T-helper 17 cell (primary cell): ENCODE measurements at places on chromosomes 11 and 22.

DNA sequence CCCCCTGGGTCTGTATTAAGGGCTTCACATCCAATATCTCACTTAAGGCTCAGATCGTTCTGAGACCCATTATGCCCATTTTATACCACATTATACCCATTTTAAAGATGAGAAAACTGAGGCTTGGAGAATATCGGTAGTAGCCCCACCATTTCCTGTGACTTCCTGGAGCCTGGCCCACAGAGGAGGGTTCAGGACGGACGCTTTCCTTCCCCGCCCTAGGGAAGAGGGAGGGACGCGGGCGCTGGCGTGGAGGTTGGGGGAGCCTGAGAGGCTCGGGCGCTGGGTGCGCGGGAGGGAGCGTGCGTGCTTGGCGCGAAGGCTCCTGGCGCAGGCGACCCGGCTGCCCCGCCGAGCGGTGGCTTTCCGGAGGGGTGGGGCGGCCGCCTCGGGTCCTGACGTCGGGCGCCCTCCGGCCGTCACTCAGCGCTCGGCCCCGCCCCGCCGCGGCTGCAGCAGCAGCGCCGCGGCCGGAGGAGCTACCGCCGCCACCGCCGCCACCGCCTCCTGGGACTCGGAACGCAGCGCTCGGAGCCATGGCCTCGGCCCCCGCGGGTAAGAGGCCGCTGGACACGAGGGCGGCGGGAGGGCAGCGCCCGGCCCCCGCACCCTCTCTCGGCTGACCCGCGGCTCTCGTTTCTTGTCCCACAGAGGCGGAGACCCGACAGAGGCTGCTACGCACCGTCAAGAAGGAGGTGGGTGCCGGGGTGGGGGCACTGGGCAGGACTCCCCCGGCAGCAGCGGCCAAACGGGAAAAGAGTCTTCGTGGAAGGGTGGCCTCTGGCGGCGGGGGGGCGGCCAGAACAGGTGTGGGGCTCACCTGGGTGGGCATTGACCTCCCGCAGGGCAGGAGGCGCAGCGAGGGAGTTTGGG lies at the start of gene SGSM1:
Gene SGSM1 (plus strand): TSS at position 422 of the 873 bp plus-strand sequence. CDS start 115 bp downstream, at position 537.
- peak; percentile 66 for DNase-seq

DNA sequence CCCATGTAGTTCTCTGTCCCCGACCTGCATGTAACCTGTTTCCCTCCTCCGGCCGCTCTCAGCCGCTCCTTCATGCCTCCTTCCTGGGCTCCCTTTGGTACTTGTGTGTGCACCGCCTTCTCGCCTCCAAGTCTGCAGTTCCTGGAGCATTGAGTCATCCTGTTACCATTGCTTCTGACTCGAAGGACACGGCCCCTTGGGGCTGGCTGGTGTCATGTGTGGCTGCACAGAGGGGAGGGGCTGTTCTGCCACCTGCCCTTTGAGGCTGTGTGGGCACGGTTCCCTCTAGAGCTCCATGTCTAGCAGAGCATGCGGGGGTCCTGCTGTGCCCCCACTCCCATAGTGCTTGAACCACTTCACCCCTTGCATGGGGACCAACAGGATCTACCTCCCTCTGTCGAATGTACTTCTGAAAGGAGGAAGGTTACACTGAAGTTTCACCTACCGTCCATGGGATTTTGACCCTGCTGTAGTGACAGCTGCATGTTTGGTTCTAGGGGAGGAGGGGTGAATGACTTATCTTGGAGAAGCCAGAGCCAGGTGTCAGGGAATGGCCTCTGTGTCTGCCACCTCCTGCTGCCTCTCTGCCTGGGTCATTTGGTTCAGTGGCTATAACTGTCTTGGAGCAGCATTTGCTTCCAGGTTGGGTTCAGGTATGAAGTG lies 39.6 kb downstream of the BCR start:
- no peak for DNase-seq

- no peak for DNase-seq
Measured at GRCh38 chr22:49688516-49689254, 139.0 kb downstream of the BRD1 start.

- DNase-seq, result peak; percentile 58
Measured at GRCh38 chr11:64234647-64235379, 429 bp downstream of the VEGFB start.

GRCh38 chr22:17876306-17876831 lies 102.1 kb upstream of the BID start:
- no peak for DNase-seq

DNA sequence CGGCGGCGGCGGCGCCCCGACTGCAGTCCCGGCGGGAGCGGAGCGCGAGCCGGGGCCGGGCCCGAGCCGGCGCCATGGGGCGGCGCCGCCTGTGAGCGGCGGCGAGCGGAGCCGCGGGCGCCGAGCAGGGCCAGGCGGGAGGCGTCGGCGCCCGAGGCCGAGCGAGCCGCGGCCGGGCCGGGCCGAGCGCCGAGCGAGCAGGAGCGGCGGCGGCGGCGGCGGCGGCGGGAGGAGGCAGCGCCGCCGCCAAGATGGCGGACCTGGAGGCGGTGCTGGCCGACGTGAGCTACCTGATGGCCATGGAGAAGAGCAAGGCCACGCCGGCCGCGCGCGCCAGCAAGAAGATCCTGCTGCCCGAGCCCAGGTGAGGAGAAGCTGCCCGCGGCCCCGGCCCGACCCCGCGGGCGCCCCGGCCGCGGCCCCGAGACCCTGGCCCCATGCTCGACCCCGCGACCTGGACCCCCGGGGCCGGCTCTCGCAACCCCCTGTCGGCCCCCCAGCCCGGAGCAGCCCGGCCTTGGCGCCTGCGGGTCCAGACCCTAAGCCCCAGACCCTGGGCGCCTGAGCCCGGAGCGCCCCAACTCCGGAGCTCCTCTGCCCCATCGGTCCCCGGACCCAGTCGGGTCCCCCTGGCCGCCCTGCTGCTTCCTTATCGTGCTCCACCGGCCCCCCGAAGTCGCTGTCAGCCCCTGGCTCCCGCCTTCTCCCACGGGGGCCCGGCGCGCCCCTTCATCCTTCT lies at the start of gene GRK2:
Gene GRK2 (plus strand): TSS at position 25 of the 739 bp plus-strand sequence. CDS start 227 bp downstream, at position 252.
- DNase-seq, result peak; percentile 50

DNA sequence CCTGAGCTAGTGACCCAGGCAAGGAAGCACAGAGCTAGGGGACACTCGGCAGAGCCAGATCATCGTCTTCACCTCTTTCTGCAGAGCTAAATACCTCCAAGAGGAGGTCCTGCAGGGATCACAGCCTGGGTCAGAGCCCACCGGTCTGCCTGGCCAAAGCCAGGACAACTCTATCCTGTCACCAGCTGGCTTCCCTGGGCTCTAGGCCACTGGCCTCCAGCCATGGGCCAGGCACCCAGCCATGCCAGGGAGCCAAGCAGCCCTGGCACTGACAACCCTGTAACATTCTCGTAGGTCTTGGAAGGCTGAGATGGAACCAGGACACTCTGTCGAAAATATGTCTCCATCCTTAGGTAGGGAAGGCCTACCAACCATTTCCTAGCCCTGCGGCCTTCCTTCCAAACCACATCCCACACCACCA lies 270.1 kb downstream of the BUD13 start:
- no peak for DNase-seq

DNA sequence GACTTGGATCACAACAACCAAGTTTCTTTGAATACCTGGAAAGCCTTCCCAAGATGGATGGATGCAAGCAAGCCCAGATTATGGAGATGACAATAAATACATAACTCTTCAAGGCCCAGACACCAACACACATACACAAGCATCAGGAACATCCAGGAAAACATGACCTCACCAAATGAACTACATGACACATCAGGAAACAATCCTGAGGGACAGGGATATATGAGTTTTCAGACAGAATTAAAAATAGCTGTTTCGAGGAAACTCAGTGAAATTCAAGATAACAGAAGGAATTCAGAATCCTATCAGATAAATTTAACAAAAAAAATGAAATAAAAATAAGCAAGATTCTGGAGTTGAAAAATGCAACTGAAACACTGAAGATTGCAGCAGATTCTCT lies 659.4 kb downstream of the METTL15 start:
- no peak for DNase-seq

- no peak for DNase-seq
Measured at GRCh38 chr22:43481568-43482317, 69.9 kb downstream of the MPPED1 start.

- no peak for DNase-seq
Measured at GRCh38 chr22:38228873-38229740, 27.3 kb downstream of the MAFF start.
